NCI-H524 (cell line): ENCODE measurements at places on chromosomes 1 and 21.

- DNase-seq = no peak
Measured at GRCh38 chr1:165452336-165453130, 7.6 kb upstream of the RXRG start.

GRCh38 chr21:24649691-24650090 is 957.6 kb downstream of the MRPL39 start:
- DNase-seq = no peak

DNA sequence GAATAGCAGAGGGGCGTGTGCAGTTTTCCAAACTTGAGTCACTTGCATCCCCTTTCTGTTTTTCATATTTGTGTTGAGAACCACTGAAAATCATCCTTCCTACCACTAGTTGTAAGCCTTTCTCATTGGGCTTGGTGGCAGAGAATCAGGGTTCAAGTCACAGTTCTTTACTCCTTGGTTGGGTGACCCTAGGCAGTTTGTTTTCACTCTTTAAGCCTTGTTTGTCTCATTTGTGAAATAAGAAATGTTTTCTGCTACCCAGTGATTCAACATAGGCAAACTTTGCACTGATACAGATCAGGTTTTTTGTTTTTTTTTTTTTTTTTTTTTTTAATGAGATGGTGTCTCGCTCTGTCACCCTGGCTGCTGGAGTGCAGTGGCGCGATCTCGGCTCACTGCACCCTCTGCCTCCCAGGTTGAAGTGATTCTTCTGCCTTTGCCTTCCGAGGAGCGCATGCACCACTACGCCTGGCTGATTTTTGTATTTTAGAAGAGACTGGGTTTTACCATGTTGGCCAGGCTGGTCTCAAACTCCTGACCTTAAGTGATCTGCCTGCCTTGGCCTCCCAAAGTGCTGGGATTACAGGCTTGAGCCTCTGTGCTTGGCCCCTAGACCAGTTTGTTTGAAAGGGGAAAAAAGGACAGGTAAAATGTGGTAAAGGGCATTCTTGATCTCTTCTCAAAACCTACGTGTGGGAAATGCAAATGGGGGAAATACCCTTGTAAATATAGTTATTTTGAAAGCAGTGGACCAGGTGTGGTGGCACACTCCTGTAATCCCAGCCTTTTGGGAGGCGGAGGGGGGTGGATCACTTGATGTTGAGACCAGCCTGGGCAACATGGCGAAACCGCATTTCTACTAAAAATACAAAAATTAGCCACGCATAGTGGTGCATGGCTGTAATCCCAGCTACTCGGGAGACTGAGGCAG is 3.2 kb downstream of the CLIC4 start:
- DNase-seq = no peak

DNA sequence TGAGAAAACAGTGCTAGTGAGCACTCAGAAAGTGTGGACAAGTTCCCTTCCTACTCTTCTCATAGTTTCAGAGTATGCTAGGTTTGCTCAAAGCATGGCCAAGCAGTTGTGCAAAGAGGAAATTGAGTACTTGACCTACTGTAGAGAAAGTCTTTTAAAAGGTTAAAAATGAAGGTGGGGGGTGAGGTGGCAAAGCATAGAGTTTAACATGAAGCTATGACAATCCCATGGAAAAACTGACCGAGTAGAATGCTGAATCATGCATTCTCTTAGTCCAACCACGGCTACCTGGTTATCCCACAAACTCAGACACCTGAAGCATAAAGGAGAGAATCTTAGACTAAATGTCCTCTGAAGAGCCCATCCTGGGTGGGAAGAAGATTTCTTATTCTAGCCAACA is 79.9 kb downstream of the PTPN14 start:
- no peak for DNase-seq
